PC-3 (cell line): ENCODE measurements at places on chromosomes 1 and 21.

GRCh38 chr1:119133987-119134386 is 6.5 kb downstream of the WARS2 start:
- H3K4me3 ChIP-seq: no peak overlapping the region
- no peaks in the 10 kb centered on the region for H3K27me3 ChIP-seq
- DNase-seq: no peak
- peaks cover 4% of the 10 kb centered on the region for H3K4me1 ChIP-seq

DNA sequence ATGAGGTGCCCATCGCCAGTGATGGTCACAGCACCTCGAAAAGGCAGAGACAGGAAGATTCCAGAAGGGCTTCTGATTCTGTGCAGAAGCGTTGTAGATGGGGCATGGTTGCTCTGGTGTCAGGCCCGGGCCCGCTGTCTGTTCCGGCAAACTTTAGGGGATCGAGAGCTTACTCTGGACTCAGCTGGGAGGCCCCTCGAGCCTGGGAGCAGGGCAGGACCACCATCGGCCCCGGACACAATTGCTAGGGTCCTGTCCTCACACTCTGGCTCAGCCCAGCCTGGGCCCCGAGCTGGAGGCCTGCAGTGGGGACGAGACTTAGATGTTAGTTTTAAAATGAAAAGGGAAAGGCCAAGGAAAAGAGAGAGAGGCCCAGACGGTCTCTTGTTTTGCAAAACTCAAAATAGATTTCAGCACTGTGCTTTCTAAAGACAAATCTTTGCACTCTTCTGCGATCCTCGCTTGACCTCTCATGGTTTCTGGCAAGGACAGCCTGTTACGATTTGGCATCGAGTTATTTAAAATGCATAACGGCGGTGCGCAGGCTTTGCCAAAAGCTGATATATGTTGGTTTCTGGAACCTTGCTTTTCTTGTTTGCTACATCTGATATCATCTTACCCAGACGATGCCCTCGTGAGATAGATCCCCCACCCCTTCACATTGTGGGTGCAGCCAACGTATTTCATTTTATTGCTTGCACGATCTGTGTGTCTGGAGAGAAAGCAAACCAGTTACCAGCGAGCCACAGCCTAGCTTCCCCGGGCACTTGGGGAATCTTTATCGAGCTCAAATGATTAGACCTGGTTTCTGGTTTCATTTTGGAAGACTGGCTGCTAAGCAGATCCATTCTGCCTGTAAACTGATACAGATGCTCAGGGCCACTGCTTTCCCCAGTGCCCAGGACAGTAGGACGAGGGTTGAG is 58.0 kb downstream of the PRDM16 start:
- H3K27ac ChIP-seq: no peak overlapping the region
- peaks cover 100% of the 10 kb centered on the region for H3K27me3 ChIP-seq
- no peaks in the 10 kb centered on the region for H3K36me3 ChIP-seq
- no peak overlapping the region for H3K4me3 ChIP-seq

- no peaks in the 10 kb centered on the region for H3K36me3 ChIP-seq
- H3K4me3 ChIP-seq: no peak overlapping the region
- peak overlapping the region; percentile 96 for H3K27ac ChIP-seq
- no peaks in the 10 kb centered on the region for H3K27me3 ChIP-seq
- no peak for DNase-seq
These were observed 250.9 kb upstream of the SGIP1 start for GRCh38 chr1:66282891-66283621.

- H3K4me3 ChIP-seq: no peak overlapping the region
- no peaks in the 10 kb centered on the region for H3K27me3 ChIP-seq
- DNase-seq: no peak
- no peaks in the 10 kb centered on the region for H3K36me3 ChIP-seq
- H3K4me1 ChIP-seq: peaks cover 17% of the 10 kb centered on the region
These were observed 38.6 kb upstream of the ADGRL4 start for GRCh38 chr1:79044974-79045650.

DNA sequence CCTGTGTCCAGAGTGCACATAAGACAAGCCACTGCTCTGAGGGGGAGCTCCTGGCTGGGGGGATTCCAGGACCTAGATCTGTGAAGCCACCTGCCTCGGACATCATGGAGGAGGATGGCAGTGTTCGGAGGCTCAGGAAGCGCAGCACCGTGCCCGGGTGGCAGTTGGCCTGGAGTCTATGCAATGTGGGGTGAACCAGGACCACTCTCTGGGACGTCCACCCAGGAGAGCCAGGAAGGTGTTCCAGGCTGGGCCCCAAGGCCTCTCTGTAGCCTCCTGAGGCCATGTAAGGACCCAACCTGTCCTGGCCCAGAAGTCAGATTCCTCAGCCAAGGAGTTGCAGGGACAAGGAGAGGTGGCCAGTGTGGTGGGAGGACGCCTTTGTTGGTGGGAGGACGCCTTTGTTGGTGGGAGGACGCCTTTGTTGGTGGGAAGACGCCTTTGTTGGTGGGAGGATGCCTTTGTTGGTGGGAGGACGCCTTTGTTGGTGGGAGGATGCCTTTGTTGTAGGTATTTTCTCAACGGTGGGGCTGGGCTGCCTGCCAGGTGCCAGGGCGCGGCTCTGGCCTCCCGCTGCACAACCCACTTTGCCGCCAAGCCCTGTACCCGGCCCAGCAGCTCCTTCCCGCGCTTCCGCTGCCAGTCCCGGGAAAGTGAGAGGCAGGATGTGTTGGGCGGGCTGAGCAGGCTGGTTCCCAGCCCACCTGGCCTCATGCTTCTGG is 30.6 kb upstream of the BMP8B start:
- H3K27ac ChIP-seq: peak overlapping the region; percentile 54
- H3K27me3 ChIP-seq: no peaks in the 10 kb centered on the region
- peaks cover 43% of the 10 kb centered on the region for H3K4me1 ChIP-seq
- H3K4me3 ChIP-seq: no peak overlapping the region
